ENCODE measurements at places on chromosomes 11 and 22. TPM values are rescaled to one million over a fixed set of nuclear protein-coding genes. Genes with fewer than 3 reads are reported as not detected.

Gene PHLDB1
- total RNA-seq: 105 TPM

GRCh38 chr11:14288189-14288935, 70.6 kb downstream of the RRAS2 start:
- H3K4me1 ChIP-seq: no peaks in the 10 kb centered on the region
- H3K27ac ChIP-seq: no peak overlapping the region
- DNase-seq: no peak
- H3K36me3 ChIP-seq: peaks cover 11% of the 10 kb centered on the region

Gene ALX4
- total RNA-seq: not detected

Gene CARD18
- not detected for total RNA-seq

DNA sequence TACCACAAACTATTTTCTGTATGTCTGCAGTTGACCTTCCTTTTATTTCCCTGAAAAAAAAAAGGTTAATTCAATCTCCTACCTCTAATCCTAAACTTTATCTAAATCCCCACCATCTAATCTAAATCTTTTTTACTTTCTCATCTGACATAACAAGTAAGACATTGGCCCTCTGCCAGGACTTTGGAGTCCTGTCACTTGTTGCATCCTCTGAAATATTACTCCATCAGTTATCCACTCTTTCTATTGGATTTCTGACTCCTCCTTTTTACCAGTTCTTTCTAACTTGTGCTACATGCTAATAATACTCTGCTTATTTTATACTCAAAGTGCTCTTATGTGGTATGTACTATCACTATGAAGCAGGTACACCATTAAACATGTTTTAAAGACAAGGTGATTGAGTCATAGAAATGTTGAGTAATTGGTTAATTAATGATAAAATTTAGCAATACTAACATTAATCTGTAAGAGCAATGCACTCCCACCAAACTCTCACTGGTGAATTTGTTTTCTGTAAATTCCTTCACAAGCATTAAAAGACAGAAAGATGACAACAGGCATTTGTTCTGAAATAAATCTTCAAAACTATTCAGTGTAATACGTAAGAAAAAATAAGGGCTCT, 914.2 kb upstream of the RAG2 start:
- no peak overlapping the region for H3K4me3 ChIP-seq
- no peaks in the 10 kb centered on the region for H3K4me1 ChIP-seq
- no peak for DNase-seq
- H3K27ac ChIP-seq: no peak overlapping the region
- no peaks in the 10 kb centered on the region for H3K36me3 ChIP-seq

GRCh38 chr22:47249370-47249928, 487.0 kb downstream of the TBC1D22A start:
- H3K36me3 ChIP-seq: no peaks in the 10 kb centered on the region
- no peaks in the 10 kb centered on the region for H3K4me1 ChIP-seq
- no peak for DNase-seq
- no peak overlapping the region for H3K4me3 ChIP-seq
- H3K27me3 ChIP-seq: no peaks in the 10 kb centered on the region
- no peak overlapping the region for H3K27ac ChIP-seq

- no peaks in the 10 kb centered on the region for H3K27me3 ChIP-seq
- no peak overlapping the region for H3K4me3 ChIP-seq
- H3K36me3 ChIP-seq: no peaks in the 10 kb centered on the region
These were observed 162.1 kb downstream of the MN1 start for GRCh38 chr22:27639248-27640086.

Gene SLC22A8
- not detected for total RNA-seq

Gene RIBC2
- total RNA-seq: not detected
